Stromal cell of bone marrow (primary cell): ENCODE measurements at places on chromosomes 6 and 20.
A peak's percentile ranks its signal among the peaks of the same experiment; 100 is the strongest.

- peak; percentile 58 for DNase-seq
These were observed 63.0 kb upstream of the CD2AP start for GRCh38 chr6:47414423-47415167.

DNA sequence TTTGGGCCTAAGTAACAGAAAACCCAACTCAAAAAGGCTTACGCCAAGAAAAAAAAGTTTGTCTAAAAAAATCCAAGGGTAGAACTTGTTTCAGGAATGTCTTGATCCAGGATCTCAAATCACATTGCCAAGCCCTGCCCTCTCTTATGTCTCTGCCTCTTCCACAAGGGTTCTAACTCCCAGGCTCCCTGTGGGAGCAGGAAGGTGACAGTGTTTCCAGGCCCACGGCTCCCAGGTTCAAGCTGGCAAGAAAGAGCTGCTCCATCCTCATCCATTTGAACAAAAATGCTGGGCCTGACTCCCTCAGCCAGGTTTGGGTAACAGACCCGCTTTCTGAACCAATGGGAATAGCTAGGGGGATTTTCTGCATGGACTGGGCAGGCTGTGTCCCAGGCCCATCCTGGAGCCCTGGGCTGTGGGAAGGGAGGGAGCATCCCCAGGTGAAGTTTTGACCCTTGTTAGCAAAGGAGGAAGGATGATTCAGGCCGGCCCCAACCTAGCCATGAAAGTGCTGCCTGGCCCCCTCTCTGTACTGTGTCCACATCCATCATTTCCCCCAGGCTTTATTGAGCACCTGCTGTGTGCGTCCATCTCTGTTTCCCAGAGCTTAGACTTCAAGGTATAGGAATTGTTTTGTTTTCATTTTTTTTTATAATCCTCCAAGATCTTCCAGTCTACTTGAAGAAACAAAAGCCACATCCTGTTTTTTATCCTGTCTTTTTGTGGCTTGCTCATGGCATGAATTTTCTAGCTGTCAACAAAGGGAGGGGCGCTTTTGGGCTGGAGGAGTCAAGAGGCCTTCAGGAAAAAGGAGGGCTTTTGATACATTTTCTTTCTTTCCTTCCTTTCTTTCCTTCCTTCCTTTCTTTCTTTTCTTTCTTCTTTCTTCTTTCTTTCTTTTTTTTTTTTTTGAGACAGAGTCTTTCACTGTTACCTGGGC lies 159.8 kb downstream of the TFAP2C start:
- no peak for DNase-seq

GRCh38 chr20:45913116-45913515 lies 1.2 kb upstream of the PLTP start:
- DNase-seq = no peak

DNA sequence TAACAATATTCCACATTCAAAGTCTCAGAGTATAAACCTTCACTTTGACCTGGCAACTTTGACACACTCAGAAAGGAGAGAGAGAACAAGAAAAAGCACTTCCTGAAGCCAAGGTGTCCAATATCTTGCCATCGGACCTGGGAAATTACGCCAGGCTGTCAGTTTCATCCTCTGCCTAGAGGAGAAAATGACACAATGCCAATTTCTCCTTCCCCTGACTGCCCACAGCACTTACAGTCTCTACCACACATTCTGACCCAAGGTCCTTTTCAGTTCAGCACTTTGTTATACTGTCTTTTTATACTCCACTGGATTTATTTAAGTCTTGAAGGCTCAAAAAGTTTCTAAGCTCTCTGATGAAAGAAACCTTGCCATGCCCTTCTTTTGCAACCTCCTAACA lies 250.4 kb downstream of the GMPR start:
- DNase-seq = no peak

DNA sequence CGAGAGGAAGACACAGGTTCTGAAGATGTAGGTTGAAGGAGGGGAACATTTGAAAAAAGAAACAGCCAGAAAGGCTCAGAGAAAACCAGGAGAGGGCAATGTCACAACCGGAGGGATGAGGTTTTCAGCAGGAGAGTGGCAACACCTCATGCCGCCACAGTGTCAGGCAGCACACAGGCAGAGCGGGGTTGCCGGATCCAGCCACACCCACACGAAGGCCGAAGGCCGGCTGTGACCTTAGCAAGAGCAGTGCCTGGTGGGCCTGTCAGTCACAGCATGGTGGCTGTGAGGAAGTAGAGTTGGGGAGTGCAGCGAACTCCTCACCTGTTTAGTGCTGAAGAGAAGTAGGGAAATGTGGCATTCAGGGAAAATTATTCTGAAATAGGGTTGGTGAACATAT lies 14.0 kb downstream of the HDDC2 start:
- no peak for DNase-seq

DNA sequence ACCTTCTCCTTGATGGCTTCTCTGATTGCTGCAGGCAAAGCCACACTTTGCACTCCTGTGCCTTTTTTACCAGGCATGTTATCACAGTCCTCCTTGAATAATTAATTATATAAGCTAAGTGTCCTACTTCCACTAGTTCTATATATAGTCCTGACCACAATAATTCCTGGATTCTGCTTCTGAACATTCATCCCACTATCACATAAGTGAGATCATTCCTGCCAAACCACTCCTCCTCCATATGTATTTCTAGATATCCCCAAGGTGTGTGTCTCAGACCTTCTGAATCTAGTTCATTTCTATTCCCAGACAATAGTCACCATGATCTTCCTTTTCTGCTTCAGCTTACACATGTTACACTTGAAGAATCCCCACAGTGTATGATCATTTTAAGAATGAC lies 1237.5 kb upstream of the MAP3K7 start:
- no peak for DNase-seq

DNA sequence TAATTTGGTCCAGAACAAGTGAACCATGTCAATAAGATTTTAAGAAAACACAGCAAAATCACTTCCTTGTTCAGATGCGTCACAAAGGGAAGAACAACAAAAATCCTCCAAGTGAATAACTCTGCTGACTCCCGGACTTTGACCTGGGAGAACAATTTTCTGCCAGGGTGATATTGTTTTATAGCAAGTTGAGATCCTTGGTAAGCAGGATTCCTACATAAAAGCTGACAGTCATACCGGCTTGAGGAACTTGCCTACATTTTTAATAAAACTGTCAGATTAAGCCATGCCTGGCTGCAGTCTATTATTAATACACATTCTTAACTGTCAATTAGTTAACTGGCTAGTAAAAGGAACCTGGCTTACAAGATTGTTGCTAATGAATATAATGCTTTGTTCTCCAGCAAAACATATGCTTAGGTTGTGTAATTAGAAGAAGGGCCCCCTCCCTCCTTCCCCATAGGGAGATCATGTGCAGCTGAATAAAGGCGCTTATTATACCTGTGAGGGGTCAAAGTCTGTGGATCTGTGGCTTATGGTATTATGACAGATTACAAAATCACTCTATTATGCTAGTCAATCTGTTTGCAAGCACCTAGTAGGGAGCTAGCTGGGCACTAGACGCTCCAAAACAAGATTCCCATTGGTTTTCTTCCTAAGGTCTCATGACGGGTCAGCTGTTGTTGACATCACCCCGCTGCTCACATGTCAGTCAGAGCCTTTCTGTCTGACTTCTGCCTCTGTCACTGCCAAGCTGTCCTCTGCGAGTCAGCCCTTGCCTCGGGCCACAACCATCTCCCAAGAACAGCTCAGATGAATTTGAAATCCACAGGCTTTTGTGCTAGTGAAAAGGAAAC lies 44.6 kb upstream of the SEC63 start:
- DNase-seq = peak; percentile 19

DNA sequence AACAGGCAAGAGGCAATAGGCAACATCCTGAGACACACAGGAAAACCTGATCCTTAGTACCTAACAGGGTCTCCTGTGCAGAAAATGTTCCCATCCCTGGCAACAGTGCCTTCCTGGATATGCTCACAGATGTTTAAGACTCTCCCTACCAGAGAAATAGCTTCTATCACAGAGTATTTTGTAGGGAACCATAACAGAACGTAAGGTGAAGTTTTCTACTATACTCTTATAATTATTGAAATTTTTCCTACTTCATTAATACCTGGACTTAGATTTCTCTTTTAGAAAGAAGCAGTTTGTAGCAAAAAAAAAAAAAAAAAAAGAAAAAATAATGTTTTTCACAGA lies 33.5 kb upstream of the LGSN start:
- no peak for DNase-seq

DNA sequence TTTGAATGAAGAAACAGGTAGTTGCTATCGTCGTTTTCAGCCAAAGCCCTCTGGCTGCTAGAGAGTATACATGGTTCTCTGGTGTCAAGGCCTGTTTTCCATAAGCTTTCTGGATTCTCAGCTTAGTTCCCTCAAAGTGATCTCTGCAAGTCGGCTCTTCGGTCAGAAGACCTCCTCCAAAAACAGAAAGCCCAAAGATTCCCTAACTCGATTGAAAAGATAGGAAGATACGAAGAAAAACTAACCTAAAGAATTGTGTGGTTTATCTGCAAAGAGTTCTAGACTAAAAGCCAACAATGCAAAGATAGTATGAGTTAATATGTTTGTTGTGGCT lies 545 bp upstream of the ASCC3 start:
- no peak for DNase-seq
